ENCODE measurements at places on chromosomes 6 and 20.

GRCh38 chr6:43405354-43405753 is 22.0 kb upstream of the ABCC10 start:
- no peak for DNase-seq

DNA sequence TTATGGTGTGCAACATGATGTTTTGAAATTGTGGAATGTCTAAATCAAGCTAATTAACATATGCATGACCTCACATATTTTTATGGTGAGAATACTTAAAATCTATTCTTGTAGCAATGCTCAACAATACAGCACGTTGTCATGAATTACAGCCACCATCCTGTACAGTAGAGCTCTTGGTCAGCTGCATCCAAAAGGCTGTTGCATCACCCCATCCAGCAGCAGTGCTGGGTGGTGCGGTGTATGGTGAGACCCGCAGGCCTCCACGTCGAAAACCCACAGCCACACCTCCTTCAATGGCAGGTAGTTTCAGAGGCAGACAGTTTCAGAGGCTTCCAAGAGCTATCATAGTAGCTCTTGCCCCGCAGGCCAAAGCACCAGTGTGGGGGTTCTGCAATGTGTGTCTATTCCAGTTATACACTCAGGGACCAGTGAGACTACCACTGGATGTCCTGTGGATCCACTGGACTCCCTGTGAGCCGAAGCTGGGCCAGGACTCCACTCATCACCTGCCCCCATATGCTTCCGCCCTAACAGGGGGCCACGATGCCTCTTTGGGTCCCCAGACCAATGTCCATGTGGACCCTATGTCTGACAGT is 23.4 kb downstream of the PACSIN1 start:
- DNase-seq: no peak

- no peak for DNase-seq
These were observed 84.5 kb upstream of the PRND start for GRCh38 chr20:4637081-4637797.

DNA sequence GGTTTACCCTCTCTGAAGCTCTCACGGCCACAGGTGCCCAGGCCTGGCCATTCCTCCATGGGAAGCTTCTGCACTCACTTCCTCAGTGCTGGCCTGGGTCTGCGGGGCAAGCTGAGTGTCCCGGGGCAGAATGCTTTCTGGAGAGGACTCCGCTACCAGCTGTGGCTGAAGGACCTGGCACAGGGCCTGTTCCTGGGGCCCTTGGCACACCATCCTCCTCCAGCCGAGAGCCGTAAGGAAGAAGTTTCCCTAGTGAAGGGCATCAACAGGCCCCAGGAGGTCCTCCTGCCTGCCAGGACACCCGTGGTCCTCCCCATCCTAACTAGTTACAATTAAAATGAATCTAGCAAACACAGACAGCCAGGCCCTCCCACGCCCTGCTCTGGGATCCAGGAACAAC is 14.0 kb upstream of the KCNK15 start:
- DNase-seq: no peak

DNA sequence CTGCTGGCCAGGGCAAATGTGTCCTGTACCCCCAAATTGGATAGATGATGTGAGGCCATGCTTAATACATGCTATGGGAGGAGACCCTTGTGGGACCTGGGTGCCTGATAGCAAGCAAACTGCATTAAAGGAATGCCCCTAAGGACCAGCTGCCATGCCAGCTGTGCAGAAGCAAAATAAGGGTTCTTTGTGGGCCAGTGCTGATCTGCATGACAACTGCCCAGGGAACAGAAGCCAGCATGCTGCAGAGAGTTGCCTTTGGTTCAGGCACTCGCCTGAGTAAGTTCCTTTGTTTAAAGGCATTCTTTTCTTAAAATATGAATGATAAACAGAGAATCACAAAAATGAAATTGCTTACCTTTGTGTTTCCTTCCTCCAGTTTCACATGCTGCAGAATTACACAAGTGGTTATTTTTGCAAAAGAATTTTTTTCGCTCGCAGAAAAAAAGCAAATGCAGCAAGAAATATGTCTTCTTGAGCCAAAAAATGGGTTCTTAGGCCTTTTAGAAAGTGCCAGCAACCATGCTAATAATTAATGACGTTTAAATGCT is 6.9 kb upstream of the SYNDIG1 start:
- no peak for DNase-seq

- DNase-seq: no peak
These were observed 23.1 kb upstream of the MAS1L start for GRCh38 chr6:29510746-29511300.

GRCh38 chr6:118317581-118318563 is 230.2 kb upstream of the PLN start:
- no peak for DNase-seq

Data from femur (tissue), 1 donor.